T-helper 17 cell (primary cell): ENCODE measurements at places on chromosomes 7 and 10.

DNA sequence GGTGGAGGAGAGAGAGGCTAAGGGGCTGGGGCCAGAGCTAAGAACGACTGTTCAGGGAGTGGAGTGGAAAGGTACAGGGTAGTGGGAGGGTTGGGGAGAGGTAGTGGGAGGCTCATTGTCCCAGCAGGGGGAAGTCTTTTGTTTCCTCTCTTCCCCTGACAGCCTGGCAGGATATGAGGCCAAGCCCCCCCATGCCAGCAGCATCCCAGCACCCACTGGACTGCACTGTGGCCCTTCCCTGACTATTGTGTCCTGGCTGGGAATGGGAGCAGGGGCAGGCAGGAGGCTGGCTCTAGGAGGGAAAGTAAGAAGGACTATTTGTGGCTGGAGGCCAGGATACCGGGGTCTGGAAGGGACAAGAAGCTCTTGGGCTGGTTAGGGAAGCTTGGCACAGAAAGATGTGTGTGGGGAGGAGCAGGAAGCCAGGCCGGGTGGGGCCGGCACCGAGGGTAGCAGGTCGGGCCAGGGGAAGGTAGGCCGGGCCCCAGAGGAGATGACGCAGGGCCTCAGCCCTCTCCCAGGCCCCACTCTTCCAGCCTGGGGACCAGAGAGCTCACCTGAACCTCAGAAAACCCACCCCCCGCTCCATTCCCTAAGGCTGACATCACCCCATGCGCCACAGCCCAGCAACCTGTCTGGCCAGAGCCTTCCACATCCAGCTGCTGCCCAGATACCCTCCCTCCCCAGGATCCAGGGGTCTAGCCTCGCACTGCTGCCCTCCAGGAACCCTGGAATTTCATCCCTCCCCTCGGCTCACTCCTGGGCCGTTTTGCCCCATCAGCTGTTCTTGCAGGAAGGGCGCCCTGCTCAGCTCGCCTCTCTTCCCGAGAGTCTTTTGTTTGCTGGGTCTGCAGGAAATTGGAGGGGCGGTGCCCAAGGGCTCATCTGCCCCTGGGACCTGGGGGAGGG is 8.8 kb upstream of the EPHB4 start:
- no peak for DNase-seq

DNA sequence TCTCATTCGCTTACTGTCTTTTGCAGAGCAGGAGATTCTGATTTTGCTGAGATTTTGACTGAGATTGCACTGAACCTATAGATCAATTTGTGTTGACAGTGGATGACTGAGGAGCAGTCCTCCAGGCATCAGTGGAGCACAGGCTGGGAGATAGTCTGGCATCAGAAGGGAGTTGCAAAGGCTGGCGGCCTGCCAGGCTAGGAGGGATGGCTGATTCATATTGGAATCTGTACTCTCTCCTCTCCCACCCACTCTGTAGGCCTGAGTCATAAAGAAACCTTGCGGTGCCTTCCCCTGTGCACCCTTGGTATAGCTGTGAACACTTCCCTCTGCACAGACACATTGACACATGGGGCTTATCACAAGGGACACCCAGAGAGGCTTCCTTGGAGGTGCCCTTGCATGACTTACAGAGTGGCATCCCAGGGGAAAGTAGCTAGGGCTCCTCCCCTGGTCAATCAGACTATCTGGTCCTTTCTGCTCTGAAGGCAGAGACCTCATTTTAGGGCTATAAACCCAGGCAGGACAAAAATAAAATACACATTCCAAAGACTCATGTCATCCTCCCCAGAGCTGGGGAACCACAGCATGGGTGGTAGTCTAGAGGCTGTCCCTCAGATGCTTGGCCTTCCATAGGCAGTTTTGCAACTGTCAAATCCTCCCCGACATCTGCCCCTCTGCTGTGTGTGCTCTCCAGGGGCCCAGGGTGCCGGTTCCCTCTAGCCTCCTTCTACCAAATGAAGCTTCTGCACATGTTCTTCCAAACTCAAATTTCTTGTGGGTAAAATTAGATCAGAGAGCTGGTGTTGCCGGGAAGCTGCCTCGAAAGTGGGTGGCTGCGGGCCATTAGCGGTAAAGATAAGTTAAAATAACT is 37.4 kb upstream of the EEPD1 start:
- DNase-seq, result no peak

DNA sequence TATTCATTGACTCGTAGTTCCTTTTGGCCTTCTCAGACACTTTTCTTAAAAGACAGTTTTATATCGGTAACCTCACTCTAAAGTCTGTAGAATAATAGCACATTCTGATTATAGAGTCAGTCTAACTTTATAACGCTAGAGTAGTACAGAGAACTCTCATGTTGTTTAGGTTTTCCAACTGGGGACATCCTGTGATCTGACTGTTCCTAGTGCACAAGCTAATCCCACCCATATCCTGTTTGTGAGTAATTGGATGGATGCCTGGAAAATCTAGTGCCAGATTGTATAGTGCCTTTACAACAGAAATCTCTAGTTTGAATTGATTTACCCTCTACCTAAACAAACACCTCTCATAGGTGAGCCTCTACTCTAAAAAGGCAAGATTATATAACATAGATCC is 107.4 kb downstream of the ZEB1 start:
- no peak for DNase-seq

GRCh38 chr7:136726460-136726859 is 142.0 kb upstream of the CHRM2 start:
- no peak for DNase-seq

- DNase-seq, result no peak
Observed at GRCh38 chr7:45688382-45688781, 114.2 kb downstream of the ADCY1 start.

GRCh38 chr7:108592646-108593201 is 23.1 kb downstream of the DNAJB9 start:
- DNase-seq, result no peak

GRCh38 chr7:80240265-80241025 is 105.8 kb downstream of the GNAI1 start:
- no peak for DNase-seq

- no peak for DNase-seq
Observed at GRCh38 chr10:11705722-11706121, 36.5 kb upstream of the ECHDC3 start.

- no peak for DNase-seq
Observed at GRCh38 chr10:9294132-9294663, 1239.7 kb downstream of the GATA3 start.

DNA sequence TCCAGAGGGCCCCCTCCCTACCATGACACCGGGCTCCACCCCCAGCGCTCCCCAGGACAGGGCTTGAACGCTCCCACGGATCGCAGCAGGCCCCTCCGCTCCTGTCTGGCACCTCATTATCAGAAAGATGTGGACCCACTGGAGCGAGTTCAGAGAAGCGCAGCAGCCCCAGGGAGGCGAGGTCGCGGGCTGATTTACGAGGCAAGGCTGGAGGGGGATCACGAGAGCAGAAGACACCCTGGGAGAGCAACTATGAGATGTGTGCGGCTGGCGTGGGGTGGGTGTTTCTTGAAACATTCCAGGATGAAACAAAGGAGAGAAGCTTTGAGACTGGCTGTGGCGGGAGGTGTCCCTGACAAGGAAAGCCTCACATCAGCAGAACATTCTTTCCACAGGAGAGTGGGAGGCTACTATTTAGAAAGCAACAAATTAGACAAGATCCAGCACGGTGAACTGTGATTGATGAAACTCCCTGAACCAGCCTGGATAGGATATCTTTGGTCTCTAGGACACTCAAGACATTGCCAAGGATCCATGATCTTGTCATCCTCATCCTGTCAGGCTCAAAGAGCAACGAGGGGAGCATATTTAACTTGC is 66.0 kb downstream of the JCAD start:
- DNase-seq, result no peak

GRCh38 chr10:29857843-29858701 is 201.3 kb downstream of the JCAD start:
- DNase-seq, result no peak

DNA sequence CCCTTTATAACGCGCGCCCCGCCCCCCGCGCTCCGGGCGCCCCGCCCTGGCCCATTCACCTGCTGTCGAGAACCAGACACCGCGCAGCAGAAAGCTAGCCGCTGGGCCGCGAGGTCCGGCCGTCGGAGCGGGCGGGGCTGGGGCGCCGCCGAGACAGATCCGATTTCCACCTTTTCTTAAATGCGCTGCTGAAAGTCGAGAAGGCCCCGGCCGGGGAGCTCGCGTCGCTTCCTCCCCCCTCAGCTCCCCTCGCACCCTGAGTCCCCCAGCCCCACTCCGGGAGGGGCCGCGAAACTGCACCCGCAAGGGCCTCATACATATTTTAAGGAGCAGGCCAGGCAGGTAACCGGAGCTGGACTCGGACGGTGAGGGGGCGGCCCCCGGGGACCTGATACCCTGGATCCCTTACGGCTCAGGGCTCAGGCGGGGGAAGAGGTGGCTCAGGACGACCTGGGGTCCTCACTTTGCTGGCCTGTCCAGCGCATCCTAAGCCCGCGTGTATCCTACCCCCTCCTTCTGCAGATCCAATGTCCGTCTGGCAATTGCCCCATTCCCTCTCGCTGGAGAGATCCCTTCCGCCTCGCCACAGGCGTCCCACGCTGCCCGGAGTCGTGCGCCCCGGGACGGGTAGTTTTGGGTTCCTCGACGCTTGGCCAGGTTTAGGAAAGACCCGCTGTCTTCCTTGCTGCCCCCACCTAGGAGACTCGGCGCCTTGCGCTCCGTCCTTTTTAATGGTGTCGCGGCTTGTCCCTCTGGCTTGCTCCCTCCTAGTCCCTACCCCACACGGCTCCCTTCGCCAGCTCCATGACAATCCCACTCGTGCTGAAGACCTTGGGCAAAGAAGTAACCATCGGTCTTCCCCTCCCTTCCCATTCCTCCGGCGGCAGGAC is 170.6 kb downstream of the UBE2H start:
- DNase-seq, result no peak

GRCh38 chr7:155878250-155878649 is 66.0 kb upstream of the SHH start:
- DNase-seq, result no peak

DNA sequence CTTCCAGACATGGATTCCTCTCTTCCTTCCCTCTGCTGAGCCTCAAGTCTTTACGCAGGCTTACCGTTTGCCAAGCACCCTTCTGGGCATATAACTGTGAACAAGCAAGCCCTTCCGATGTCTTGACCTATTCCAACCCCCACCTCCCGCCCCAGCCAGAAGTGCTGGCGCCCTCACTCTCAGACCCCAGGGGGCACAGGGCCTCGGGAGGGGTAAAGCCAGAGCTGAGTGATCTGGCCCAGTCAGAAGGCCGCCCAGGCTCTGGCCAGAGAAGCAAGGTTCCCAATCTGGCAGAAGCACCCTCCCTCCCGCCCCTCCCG is 1.2 kb downstream of the PRRT4 start:
- DNase-seq, result no peak

DNA sequence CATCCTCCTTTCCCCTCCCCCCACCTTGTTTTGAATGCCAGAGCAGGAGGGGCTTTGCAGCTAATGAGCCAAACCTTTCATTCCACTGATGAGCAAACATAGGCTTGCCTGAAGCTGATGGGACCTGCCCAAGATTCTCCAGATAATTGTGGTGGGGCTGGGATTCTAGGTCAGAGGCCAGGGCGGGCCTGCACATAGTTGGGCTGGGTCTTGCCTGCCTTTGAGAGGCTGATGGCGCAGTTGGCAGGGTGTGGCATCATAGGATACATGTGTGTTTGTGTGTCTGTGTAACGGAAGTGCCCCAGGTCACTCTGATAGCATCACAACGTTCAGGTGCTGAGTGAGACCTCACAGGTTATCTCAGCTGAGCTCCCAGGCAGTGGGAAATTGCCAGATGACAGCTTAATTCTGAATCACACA is 22.9 kb downstream of the BTBD16 start:
- DNase-seq, result no peak

GRCh38 chr7:48173756-48174382 is 2.6 kb downstream of the ABCA13 start:
- DNase-seq, result no peak

DNA sequence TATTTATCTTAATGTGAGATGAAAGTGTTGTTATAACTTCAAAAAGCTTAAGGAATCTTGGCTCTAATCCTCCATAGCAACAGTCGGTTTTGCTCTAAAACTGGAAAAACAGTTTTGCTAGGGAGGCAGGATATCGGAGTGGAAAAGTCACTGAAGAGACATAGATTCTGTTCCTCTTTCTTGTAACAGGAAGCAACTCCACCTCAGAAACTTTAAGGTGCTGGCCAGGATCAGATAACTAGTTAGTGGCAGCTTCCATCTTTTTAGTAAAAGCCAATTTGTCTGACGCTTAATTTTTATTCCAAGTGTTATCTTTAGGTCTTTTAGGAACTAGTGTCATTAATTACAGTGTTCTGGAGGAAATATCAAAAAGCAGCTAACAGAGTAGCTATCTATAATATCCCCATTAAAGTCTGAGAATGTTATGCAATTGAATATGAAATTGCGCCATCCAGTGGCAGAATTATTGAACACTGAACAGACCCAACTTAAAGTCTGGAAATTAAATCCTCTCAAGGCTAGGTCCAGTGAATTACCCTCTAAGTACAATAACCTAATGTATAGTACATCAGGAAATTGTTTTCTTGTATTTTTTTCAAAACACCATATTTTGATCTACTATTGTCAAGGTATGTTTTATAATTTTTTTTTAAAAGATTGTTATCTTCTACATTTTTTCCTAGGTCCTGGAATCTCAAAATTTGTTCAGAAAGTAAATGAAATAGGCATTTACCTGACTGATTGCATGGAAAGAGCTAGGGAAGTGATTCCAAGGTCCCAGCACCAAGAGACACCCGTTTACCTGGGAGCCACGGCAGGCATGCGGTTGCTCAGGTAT is 65.9 kb upstream of the CC2D2B start:
- DNase-seq, result no peak

DNA sequence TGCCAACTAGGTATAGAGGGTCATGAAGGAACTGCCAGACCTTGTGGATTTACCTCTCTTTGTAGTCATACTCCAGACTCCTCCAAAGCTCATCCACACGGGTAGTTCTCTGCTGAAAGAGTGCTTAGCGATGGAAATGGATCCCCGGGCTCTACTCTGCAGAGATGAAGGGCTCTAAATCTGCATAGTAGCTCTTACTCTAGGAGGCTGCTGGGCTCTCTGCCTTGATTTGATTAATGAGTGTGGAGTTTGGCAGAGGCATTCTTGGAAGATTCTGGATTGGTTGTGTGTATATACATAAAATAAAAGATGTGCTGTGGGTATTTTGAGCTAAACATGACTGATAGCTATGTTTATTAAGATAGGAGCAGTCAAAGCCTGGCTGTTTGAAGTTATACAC is 21.3 kb upstream of the CPXM2 start:
- DNase-seq, result no peak

GRCh38 chr7:134067164-134067563 is 60.0 kb upstream of the LRGUK start:
- DNase-seq, result no peak

GRCh38 chr10:15373199-15373598 is 2.1 kb upstream of the FAM171A1 start:
- no peak for DNase-seq

GRCh38 chr10:16381083-16381482 is 55.7 kb upstream of the PTER start:
- DNase-seq, result no peak

DNA sequence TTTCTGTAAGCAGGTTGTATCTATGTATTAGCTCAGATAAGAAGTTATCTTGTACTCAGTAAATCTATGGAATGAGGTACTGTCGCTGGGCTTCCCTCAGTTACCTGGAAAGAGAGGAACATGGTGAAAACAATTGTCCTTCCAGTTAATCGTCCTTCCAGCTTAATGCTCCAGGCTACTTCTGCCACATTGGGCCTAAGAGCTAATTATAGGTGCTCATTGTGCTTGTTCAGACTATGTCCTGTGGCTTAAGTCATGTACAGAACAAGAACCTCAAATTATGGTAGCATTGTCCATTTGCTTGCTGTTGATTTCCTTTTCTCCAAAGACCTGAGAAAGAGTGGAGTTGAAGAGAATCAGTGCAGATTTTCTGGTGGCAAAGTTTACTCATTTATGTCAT is 86.1 kb upstream of the MBL2 start:
- DNase-seq, result no peak

GRCh38 chr10:454860-455259 is 234.6 kb downstream of the DIP2C start:
- no peak for DNase-seq
